ENCODE measurements at places on chromosomes 11 and 22. TPM values are rescaled to one million over a fixed set of nuclear protein-coding genes. Genes with fewer than 3 reads are reported as not detected.

The RASSF10 gene
- polyA plus RNA-seq: 0.36 TPM

The P2RX6 gene
- 15.3 TPM for polyA plus RNA-seq

The TSPAN4 gene
- polyA plus RNA-seq: 48.0 TPM

DNA sequence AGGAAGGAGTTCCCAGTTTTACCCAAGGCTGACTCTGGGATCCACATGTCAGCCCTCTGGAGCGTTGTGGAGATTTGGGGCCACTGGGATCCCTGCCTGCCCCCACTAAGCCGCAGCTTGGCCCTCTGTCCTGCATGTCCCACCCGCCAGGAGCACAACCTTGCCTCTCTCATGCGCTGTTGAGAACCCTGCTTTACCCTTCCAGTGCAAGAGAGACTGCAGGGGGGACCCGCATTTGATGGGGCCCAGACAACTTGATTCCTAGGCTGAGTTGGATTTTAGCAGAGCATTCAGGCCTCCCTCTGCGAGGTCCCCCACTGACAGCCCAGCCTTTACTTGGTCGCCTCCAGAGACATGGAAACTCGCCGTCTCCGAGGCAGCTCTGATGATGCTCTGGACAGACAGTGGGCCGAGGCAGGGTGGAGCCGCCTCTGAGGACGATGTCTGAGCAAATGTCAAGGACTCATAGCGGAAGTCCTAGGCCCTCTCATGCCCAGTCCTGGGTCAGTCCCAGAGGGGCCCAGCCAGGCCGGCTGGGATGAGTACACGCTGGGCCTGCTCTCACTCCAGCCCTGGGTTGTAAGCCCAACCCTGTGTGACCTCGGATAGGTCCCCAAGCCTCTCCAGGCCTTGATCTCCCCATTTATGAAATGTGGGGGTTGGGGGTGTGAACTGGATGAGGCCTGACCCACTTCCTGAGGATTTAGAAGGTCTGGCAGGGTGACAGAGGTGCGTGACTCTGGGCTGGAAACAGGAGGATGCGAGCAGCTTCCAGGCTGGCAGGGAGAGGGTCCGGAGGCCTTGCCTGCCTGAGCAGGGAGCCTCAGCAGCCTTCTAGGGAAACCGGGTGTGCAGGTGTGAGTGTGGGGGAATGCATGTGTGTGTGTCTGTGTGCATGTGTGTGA is 630 bp downstream of the CD5 start:
- no peak for DNase-seq

DNA sequence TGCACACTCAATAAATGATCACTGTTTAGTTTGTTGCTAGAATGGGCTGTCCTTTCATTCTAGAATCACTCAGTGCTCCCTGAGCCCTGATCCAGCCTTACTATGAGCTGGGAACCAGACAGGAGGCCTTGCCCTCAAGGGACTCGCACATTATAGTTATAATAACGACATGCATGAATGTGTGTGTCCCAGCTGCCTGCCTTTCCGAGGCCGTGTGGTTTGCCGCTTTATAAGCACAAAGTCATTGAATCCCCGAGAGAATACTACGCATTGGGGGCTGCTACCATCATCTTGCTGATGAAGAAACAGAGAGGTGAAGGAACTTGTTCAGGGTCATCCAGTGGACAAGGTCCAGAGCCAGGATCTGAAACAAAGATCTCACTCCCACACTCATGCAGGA is 75.7 kb downstream of the NFAM1 start:
- no peak for DNase-seq

- DNase-seq: peak; percentile 93
These were observed 29.8 kb upstream of the CRTAM start for GRCh38 chr11:122808478-122808869.

DNA sequence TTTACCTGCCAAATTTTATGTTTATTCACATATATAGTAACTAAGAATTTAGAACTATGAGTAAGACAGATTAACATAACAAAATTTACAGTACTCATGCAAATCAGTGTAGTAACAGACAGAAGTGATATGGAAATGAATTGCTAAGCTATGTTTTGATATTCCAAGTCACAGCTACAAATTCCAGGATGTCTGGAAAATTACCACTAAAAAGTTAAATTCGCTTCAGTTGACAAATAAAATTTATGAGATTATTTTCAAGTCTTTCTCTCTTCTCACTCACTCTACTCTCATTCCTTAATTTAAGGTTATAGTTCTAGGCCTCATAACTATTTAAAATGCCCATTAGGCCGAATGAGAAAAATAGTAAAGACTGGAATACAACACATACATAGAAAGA is 18.1 kb downstream of the XKR3 start:
- DNase-seq: no peak

GRCh38 chr11:134498326-134499139 is 86.5 kb upstream of the B3GAT1 start:
- DNase-seq: no peak

GRCh38 chr11:128288368-128288767 is 299.0 kb downstream of the ETS1 start:
- no peak for DNase-seq

GRCh38 chr11:13463779-13464290 is 813 bp upstream of the BTBD10 start:
- no peak for DNase-seq

GRCh38 chr22:20578707-20579106 is 71.3 kb downstream of the MED15 start:
- DNase-seq: no peak

DNA sequence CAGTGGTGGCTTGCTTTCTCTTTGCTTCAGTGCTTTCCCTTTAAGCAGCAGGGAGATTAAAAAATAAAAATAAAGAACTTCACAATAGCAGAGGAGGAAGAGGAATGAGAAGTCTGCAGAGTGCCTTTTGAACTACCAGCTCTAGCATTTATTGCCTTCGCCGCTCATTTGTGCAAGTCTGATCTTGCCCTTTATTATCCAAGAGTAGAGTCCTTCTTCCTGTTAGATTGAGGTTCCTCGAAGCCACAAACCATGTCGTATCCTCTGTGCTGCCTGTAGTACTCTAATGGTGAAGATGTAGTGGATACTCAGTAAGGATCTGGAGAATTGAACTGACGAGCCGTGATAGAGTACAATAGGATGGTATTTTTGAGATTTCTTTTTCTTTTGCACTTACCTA is 101.2 kb upstream of the RAG2 start:
- no peak for DNase-seq

- DNase-seq: no peak
These were observed 7.2 kb upstream of the PLXNB2 start for GRCh38 chr22:50314455-50315288.
